ENCODE measurements at places on chromosomes 3 and 15. TPM values are rescaled to one million over a fixed set of nuclear protein-coding genes. Genes with fewer than 3 reads are reported as not detected.

GRCh38 chr3:55968331-55968730 lies 481.2 kb upstream of the WNT5A start:
- H3K4me3 ChIP-seq = no peak overlapping the region
- no peaks in the 10 kb centered on the region for H3K27me3 ChIP-seq

DNA sequence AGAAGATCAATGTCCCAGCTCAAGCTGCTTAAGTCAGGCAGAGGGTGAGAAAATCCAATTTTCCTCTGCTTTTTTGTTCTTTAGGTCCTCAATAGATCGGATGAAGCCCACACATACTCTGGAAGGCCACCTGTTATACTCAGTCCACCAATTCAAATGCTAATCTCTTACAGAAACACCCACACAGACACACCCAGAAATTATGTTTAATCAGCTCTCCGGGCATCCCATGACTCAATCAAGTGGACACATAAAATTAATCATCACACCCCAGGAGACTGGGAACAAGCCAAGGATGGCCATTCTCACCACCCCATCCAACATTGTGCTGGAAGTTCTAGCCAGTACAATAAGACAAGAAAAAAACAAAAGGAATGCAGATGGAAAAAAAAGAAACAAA lies 67.8 kb upstream of the SLC24A5 start:
- no peaks in the 10 kb centered on the region for H3K4me1 ChIP-seq
- H3K27ac ChIP-seq = no peak overlapping the region
- no peaks in the 10 kb centered on the region for H3K36me3 ChIP-seq
- H3K4me3 ChIP-seq = no peak overlapping the region
- H3K27me3 ChIP-seq = no peaks in the 10 kb centered on the region

Gene MCF2L2
- total RNA-seq = 0.35 TPM

Gene TIGIT
- not detected for total RNA-seq

Data from Calu3 (cell line).